Stimulated activated CD4-positive, alpha-beta T cell treated with anti-CD3 and anti-CD28 coated beads, Interleukin-12 subunit alpha, Interleukin-12 subunit beta, amount 100 ng/mL, for 48 hours (primary cell): ENCODE measurements at places on chromosomes 7 and 10.

GRCh38 chr7:130925136-130925794 lies 191.3 kb upstream of the KLF14 start:
- DNase-seq, result no peak

- no peak for DNase-seq
Measured at GRCh38 chr7:104196161-104196560, 11.7 kb downstream of the ORC5 start.

- no peak for DNase-seq
Measured at GRCh38 chr10:71797533-71798307, 24.4 kb upstream of the VSIR start.

GRCh38 chr10:103542764-103543616 lies 49.5 kb downstream of the NEURL1 start:
- no peak for DNase-seq

DNA sequence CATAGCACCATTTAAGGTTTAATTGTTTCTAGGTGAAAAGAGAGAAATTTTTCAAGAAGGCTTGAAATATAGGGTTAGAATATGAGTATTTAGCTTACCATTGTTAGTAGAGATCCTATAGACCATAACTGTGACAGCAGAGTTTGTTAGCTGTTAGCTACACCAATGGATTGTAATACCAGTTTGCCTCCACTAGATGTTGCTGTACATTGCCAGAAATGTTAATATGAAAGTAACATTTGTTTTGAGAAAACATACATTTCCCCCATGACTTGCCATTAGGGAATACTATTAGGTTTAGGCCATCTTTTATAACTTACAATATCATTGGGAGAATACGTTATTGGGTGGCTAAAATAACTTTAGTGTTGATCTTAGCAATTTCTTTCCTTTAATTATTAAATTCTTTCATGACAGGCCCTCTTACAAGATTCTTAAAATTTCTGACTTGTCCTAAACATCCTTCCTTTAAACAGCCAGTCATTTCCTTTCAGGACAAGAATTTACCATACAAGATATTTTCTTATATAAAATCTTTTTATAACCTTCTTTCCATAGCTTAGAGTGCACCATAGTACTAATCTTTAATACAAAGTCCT lies 39.5 kb downstream of the ZNF117 start:
- peak; percentile 10 for DNase-seq

DNA sequence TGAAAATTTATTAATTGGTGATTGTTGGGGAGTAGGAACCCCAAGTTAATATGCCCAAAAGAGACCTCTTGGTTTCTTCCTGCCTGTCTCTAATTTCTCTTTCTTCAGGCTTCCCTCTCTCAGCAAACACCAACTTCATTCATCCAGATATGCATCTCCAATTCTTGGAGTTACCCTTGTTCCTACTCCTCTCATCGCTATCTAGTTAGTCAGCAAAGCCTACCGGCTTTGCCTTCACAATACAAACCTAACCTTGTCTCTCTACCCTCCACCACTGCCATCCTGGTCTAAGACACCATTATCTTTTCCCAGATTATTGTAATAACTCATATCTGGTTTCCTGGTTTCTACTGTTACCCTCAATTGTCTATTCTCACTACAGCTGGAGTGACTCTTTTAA lies 47.9 kb downstream of the MRPL32 start:
- DNase-seq, result no peak

GRCh38 chr7:33108554-33109004 lies 625 bp downstream of the RP9 start:
- no peak for DNase-seq
